ENCODE measurements at places on chromosomes 2 and 18. TPM values are rescaled to one million over a fixed set of nuclear protein-coding genes. Genes with fewer than 3 reads are reported as not detected.
A peak's percentile ranks its signal among the peaks of the same experiment; 100 is the strongest.

- DNase-seq: peak; percentile 28
Measured at GRCh38 chr2:28666496-28667184, 85.0 kb upstream of the PPP1CB start.

- DNase-seq: no peak
Measured at GRCh38 chr2:238097201-238097987, 2.7 kb upstream of the ESPNL start.

- DNase-seq: no peak
Measured at GRCh38 chr2:95041060-95041823, 15.7 kb downstream of the MAL start.

DNA sequence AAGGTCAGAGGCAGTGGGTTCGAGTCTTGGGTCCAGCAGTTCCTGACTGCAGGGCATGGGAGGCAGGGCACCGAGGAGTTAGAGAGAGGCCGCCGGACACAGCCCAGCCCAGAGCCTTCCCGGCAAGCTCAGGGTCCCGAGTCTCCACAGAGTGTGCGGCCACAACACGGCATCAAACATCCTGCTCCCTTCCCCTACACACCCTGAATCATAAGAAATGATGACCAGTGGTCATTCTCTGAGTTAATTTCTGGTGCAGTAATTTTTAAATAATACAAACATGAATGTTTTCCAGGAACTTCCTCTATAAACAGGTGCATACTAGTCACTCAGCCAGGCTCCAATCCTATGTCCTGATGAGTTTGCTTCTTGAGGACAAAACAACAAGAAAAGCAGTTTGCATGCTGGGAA lies 118.0 kb downstream of the PXDN start:
- DNase-seq: no peak

LRATD1 gene
- 4.2 TPM for polyA plus RNA-seq

HOXD1 gene
- 4.3 TPM for polyA plus RNA-seq

AQP4 gene
- 1.1 TPM for polyA plus RNA-seq

Data from kidney (tissue), 22 donors.